ENCODE measurements at places on chromosomes 11 and 22.

DNA sequence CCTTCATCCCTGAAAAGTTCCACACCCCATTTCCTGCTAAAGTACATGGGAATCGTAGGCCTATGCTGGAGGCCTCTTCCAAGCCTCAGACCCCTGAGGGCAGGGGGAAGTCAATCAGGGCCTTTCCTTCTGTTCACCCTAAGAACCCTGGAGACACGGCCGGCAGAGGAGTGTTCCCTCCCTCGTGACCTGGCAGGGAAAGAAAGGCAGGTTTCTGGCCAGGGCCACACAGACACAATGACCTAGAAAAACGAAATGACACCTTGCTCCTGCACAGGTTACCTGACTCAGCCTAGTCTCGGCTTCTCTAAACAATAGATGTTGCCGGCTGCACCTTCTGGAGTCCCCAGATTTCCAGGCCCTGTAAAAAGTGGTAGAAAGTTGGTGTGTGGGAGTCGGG is 60.6 kb upstream of the CADM1 start:
- no peak for DNase-seq

- DNase-seq, result no peak
Measured at GRCh38 chr11:72573072-72573854, 101.0 kb downstream of the PDE2A start.

DNA sequence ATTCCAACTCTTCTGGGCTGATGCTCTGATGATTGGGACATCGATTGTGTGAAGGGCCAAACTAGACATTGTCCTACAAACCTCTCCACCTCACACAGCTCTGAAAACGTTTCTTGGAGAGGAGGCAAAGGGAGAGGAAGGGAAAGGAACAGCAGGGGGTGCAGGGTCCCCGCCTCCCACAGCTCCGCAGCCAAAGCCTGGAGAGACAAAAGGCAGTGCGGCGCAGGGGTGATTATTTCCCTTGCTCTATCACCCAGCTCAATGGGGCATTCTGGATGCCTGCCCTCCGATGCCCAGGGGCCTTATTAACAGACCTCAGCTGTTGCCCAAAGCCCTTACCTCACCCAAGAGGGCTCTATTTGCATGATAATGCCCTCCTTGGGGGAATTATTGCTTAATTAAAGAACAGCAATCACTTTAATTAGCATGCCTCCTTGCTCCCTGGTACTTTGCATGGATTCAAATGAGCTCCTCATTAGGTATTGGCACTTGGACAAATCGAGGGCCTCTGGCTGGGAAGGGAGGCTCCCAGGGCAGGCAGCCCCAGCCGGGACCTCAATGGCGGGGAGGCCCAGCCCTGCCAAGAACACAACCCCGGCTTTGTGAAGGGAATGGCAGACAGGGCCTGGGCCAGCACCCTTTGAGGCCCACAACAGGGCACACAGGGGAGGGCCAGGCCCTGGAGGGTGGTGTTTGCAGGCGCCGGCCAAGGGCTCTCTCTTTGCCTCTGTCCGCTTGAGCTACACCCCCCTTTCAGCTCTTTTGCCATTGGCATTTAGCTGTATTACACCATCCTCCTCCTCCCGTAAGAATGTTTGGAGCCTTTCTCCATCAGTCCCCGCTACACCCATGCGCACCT is 19.8 kb upstream of the CDON start:
- DNase-seq, result peak; percentile 26

DNA sequence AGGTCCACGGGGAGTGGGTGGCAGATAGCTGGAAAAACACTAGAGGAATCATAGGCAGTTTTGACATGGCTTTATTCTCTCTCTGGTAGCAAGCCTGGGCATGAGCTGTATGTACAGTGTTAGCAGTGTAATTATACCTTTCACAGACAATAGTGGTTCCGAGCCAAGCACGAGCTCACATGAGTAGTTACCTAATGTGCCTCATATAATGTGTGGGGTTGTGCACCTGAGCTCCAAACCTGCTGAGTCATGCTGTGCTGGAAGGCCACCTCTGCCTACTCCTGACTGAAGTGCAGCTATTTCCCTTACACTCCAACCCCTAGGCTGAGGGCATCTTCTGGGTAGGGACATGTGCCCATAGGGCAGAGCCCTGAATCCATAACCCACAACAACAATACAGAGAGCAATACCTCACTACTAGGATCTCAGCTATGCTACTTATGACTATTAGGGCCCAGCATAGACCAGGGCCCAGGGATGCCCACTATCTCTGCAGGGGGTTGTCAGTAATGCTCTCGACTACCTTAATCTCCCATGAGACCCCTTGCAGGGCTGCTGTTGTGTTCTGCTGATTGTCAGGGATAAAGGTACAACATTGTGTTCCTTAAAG is 432.1 kb downstream of the DYNC2H1 start:
- DNase-seq, result no peak

DNA sequence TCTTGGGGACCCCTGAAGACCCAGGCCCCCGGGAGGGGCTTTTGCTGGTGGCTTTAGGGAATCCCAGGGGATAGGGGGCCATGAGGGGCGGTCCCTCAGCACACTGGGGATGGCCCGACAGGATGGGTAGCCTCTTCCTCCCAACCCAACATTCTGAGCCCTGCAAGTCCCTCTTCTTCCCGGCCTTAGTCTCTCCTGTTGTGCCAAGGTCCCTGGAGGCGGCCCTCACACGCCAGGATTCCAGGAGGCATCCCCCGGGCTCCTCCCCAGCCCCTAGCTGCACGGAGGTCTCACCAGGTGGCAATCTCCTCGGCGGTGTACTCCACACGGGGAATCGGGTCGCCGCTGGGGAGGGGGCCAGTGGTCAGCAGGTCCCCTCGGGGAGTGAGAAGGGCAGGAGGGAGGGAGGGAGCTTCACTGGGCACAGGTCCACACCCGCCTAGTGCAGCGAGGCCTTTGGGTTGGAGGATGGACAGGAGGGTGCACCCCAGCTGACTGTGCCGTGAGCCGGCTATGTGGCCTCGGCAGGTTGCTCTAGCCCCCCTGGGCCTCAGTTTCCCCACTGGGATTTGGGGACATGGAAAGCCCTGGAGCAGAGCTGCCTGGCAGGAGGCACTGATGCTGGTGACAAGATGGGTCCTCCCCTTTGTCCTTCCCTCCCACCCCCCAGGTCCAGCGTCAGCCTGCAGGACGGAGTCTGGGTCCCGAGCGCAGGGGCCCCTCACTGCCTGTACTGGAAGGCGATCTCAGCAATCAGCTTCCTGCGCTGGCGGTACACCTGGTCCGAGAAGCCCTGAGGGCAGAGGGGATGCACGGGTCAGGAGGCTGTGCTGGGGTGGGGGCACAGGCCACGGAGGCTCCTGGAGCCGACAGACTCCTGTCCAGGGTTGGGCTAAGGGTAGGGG is 4.2 kb downstream of the TH start:
- DNase-seq, result no peak

DNA sequence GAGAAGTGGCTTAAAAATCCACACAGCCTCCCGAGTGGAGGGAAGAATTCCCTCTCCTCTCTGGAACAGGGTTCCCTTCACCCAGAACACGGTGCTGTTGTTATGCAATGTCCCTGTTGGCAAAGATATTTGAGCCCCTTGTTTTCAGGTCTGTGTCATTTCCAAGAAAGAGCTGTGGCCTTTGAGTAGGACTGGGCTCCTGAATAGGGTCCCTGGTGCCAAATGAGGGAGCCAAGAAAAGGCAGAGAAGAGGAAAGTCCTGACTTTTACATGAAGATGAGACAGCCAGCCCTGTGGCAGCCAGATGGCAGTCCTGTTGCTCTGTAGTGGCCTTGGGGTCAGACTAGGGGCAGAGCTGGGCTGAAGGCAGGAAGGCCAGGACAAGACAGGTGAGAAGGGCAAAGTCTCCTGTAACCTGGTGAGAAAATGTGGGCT is 51.2 kb upstream of the ELF5 start:
- no peak for DNase-seq

GRCh38 chr11:85685820-85686459 is at the start of gene CCDC89:
Gene CCDC89 (minus strand): TSS chr11:85686195. CDS start chr11:85686130, 65 bp downstream.
- DNase-seq, result peak; percentile 98

GRCh38 chr22:50206599-50206998 is 5.8 kb downstream of the SELENOO start:
- no peak for DNase-seq

GRCh38 chr11:128616161-128616560 is 28.8 kb upstream of the ETS1 start:
- peak; percentile 85 for DNase-seq

- DNase-seq, result no peak
Measured at GRCh38 chr11:123159183-123159857, 35.7 kb downstream of the CLMP start.

DNA sequence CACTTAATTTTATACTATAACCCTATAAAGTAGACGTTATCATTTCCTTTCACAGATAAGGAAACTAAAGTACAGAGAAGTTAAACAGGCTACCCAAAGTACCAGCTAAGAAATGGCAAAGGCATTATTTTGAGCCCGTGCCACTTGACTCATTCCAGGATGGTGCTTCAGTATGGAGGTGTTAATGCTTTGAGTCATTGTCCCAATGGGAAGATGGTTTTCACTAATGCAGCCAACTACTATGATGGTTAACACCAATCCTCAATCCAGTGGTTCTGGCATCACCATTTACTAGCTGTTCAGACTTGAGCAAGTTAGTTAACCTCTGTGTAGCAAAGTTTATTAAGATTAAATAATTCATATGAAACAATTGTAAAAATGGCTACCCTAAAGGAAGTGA is 123.1 kb upstream of the SLC5A12 start:
- DNase-seq, result no peak

- no peak for DNase-seq
Measured at GRCh38 chr11:72782081-72782920, 11.5 kb downstream of the STARD10 start.

DNA sequence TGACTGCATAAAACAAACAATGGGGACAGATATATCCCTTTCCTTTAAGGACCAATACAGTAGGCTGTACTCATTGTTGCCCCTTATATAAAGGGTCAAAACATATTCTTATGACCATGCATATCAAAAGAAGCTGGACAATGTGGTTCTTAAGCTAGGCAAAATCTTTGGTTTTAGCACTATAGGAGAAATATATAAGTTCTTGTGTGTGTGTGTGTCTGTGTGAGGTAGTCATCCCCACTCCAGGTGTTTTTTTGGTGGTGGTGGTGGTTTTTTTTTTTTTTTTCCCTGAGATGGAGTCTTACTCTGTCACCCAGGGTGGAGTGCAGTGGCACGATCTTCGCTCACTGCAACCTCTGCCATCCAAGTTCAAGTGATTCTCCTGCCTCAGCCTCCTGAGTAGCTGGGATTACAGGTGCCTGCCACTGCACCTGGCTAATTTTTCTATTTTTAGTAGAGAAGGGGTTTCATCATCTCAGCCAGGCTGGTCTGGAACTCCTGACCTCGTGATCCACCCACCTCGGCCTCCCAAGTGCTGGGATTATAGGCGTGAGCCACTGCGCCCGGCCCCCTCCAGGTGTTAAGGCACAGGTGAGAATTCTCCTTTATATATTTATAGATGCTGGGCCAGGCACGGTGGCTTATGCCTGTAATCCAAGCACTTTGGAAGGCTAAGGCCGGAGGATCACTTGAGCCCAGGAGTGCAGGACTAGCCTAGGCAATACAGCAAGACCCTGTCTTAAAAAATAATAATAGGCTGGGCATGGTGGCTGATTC is 12.0 kb upstream of the ZNF143 start:
- no peak for DNase-seq

DNA sequence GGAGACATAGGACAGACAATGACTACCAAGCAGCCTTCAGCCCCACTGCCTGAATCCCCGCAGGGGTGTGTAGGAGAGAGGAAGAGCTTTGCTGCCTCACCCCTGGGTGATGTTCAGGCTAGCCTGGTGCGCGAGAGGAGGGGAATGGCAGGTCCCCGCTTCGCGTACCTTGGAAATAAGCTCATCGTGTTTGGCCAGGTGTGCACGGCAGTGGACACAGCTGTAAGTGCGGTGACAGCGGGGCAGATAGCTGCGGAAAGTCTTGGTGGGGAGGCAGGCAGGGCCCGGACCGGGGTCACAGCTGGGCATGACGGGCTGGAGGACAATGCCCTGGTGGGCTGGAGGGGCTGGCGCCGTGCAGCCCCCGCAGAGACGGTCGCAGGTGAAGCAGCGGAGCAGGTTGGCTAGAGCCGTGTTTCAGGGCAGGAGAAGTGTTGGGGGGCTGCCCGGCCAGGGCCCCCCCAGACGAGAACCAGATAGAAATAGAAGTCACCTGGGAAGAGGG is 2.9 kb downstream of the YPEL4 start:
- peak; percentile 17 for DNase-seq

DNA sequence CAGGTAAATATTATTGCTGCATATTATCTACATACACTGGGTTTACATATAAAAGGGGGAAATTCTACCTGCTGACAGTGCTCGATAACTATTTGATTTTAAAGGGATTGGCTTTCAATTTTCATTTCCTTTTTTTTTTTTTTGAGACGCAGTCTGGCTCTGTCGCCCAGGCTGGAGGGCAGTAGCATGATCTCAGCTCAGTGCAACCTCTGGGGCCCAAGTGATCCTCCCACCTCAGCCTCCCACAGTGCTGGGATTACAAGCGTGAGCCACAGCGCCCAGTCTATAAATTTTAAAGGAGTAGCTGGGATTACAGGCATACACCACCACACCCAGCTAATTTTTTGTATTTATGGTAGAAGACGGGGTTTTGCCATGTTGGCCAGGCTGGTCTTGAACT is 3.2 kb upstream of the PCF11 start:
- DNase-seq, result no peak

- no peak for DNase-seq
Measured at GRCh38 chr11:111010391-111011274, 234.9 kb upstream of the POU2AF2 start.

DNA sequence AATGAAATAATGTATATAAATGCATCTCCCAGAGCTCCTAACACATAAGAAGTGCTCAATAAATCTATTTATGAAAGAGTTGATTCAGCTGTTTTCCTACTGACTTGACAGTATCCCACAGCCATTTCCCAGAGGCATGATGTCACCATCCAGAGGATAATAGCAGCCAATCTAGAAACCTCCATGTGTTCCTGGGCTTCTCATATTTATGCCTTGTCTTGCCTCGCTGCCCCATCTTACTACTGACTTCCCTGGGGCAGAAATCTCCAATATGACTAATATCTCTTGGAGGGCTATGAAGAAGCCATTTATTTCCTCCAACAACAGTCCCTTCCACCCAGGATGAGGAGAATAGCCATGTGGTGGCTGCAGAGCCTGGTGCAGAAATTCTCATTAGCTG is 115.4 kb upstream of the NAV2 start:
- DNase-seq, result peak; percentile 39

- DNase-seq, result no peak
Measured at GRCh38 chr11:80261776-80262175, 820.9 kb upstream of the TENM4 start.

GRCh38 chr11:76626921-76627401 is 43.6 kb downstream of the LRRC32 start:
- DNase-seq, result no peak

GRCh38 chr22:40803321-40803720 is 15.8 kb downstream of the SLC25A17 start:
- no peak for DNase-seq

- no peak for DNase-seq
Measured at GRCh38 chr11:105763594-105763993, 153.7 kb downstream of the GRIA4 start.

Data from umbilical cord (tissue), 2 donors.